Activated CD4-positive, alpha-beta T cell treated with anti-CD3 and anti-CD28 coated beads for 36 hours (primary cell): ENCODE measurements at places on chromosomes 5 and 9. TPM values are rescaled to one million over a fixed set of nuclear protein-coding genes. Genes with fewer than 3 reads are reported as not detected.

The ADAMTS2 gene
- total RNA-seq = not detected

The IRX1 gene
- total RNA-seq = not detected

The IFNA21 gene
- not detected for total RNA-seq

The IFNA7 gene
- not detected for total RNA-seq

The STKLD1 gene
- total RNA-seq = 0.82 TPM

The NRARP gene
- 2.1 TPM for total RNA-seq

The IFNA2 gene
- not detected for total RNA-seq

The SLC34A3 gene
- total RNA-seq = not detected

The OBP2B gene
- not detected for total RNA-seq

The TIMD4 gene
- 3.5 TPM for total RNA-seq

The PCDHGA4 gene
- 0.11 TPM for total RNA-seq

The PCDHGB2 gene
- 0.07 TPM for total RNA-seq

The ECM2 gene
- not detected for total RNA-seq

The TMEM232 gene
- 0.30 TPM for total RNA-seq

The ADAMTS19 gene
- total RNA-seq = not detected

The ATP10B gene
- total RNA-seq = not detected

The IER5L gene
- total RNA-seq = 2.8 TPM

The NCBP1 gene
- total RNA-seq = 42.2 TPM

The CDK5RAP2 gene
- 68.8 TPM for total RNA-seq

The HAVCR1 gene
- total RNA-seq = not detected

The MCIDAS gene
- total RNA-seq = not detected

The TPD52L3 gene
- not detected for total RNA-seq
